ENCODE measurements at places on chromosomes 11 and 22. TPM values are rescaled to one million over a fixed set of nuclear protein-coding genes. Genes with fewer than 3 reads are reported as not detected.

A4GALT gene
- total RNA-seq: not detected

DGCR6 gene
- total RNA-seq: 6.0 TPM

CADM1 gene
- total RNA-seq: 2.7 TPM

GNAZ gene
- total RNA-seq: 2.0 TPM

YPEL1 gene
- total RNA-seq: 3.6 TPM
